ENCODE measurements at places on chromosomes 12 and 14. TPM values are rescaled to one million over a fixed set of nuclear protein-coding genes. Genes with fewer than 3 reads are reported as not detected.
A peak's percentile ranks its signal among the peaks of the same experiment; 100 is the strongest.

- peak overlapping the region; percentile 36 for H3K4me3 ChIP-seq
- no peaks in the 10 kb centered on the region for H3K36me3 ChIP-seq
- H3K4me1 ChIP-seq = peaks cover 19% of the 10 kb centered on the region
These were observed 27.9 kb downstream of the ESR2 start for GRCh38 chr14:64266239-64266638.

DNA sequence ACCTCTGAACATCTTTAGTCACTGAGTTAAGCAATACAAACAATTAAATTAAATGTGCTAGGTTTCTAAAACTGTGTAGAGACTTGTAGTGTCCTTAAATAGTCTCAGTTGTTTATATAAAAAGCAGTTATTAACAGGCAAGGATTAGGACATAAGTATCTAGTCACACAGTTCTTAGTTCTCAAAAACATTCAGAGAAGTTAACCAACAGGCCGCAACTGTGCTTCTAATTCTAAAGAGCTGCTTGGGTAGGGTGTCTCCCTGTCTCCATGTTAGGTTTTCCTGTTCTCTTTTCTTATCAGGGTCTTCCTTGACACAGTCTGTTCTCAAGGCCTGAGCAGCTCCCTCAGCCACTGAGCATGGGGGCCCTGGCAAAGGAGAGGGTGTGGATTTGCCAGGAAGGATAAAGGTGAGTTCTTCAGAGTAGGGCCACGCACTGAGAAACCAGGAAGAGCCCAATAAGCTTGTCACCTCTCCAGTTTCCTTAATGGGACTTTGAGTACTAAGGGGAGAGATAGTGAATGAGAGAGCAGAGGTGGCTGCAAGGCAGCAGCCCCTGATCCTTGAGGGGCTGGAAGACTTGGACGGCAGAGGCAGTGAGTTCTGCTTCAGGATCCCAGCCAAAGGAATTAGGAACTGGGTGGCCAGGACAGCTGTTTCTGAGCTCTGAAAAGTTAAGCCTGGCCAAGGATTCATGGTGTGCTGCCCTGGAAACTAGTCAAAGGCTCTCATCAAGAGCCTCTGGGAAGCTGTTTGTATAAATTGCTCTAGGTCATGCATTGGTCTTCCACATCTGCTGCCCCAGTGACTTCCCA, 177.3 kb downstream of the MYRFL start:
- H3K27me3 ChIP-seq = no peaks in the 10 kb centered on the region
- no peak overlapping the region for H3K4me3 ChIP-seq
- no peak overlapping the region for H3K27ac ChIP-seq

- H3K27ac ChIP-seq = peak overlapping the region; percentile 80
- DNase-seq = no peak
- peaks cover 30% of the 10 kb centered on the region for H3K36me3 ChIP-seq
- H3K4me3 ChIP-seq = peak overlapping the region; percentile 85
- peaks cover 2% of the 10 kb centered on the region for H3K27me3 ChIP-seq
- H3K4me1 ChIP-seq = peaks cover 52% of the 10 kb centered on the region
These were observed 521 bp upstream of the GMFB start for GRCh38 chr14:54489318-54489683.

- no peak overlapping the region for H3K27ac ChIP-seq
- H3K4me1 ChIP-seq = no peaks in the 10 kb centered on the region
- no peak overlapping the region for H3K4me3 ChIP-seq
- H3K36me3 ChIP-seq = no peaks in the 10 kb centered on the region
- H3K27me3 ChIP-seq = no peaks in the 10 kb centered on the region
These were observed 206.3 kb downstream of the ACSS3 start for GRCh38 chr12:81284137-81284536.

DNA sequence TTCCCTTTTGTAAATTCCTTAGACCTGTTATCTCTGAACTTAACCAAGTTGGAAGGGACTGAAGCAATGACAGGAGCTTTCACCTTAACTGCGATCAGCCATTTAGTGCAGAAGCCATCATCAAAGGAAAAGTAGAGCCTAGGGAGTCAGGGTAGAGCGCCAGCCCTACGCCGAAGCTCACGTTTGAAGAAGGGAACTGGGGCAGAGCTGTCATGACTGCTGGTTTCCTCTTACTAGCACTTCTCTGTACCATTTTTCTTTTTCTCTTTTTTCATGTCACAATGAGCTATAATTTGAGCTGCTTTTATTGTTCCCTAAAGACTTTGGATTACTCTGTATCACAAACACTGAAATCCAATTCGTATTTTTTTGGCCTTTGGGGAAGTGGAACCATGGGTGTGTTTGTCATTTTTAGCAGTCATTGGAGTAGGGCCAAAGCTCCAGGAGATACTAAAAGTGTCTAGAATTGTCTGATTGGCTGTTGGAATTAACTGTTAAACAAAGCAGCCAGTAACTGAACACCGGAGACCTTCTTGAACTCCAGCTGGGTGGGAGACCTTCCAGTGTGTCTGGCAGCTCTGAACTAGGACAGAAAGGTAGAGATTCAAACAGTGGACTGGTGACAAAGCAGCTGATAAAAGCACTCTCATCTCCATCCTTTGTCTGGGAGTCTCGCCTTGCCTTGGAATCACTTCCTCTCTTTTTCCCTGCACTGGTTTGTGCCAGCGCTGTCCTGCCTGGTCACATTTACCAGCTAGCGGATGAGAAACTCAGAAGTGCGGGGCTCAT, 9.1 kb downstream of the MTRFR start:
- H3K4me1 ChIP-seq = peaks cover 20% of the 10 kb centered on the region
- H3K4me3 ChIP-seq = no peak overlapping the region
- peaks cover 20% of the 10 kb centered on the region for H3K36me3 ChIP-seq
- H3K27me3 ChIP-seq = peaks cover 1% of the 10 kb centered on the region
- 0 out of 2 replicates have a peak overlapping the region, but pooled peaks have one; percentile 6 for H3K27ac ChIP-seq
- DNase-seq = no peak

- H3K27ac ChIP-seq = no peak overlapping the region
- no peak for DNase-seq
- H3K27me3 ChIP-seq = peaks cover 5% of the 10 kb centered on the region
- H3K4me1 ChIP-seq = no peaks in the 10 kb centered on the region
- H3K4me3 ChIP-seq = no peak overlapping the region
- H3K36me3 ChIP-seq = no peaks in the 10 kb centered on the region
These were observed 88.5 kb downstream of the GXYLT1 start for GRCh38 chr12:42056130-42056529.

DNA sequence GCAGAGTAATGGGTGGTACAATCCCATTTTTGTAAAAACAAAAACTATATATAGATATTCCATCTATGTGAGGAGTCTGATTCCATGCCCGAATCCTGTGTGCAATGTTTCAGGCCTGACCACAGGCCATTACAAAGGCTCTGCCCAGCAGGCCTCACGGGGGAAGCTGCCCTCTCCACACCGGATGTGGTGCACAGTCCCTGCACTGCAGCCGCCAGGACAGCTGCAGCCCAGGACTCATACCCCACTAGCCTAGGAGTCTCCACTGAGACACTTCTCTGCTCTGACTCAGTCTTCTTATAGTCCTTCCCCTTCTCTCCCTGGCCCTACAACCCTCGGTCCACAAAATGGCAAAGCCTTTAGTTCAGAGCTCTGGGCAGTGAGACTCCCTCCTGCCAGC, 190.4 kb downstream of the PPM1H start:
- H3K4me1 ChIP-seq = peaks cover 36% of the 10 kb centered on the region
- H3K27me3 ChIP-seq = no peaks in the 10 kb centered on the region
- H3K4me3 ChIP-seq = peak overlapping the region; percentile 66
- DNase-seq = no peak
- peak overlapping the region; percentile 86 for H3K27ac ChIP-seq
- H3K36me3 ChIP-seq = peaks cover 4% of the 10 kb centered on the region

FGF23 gene
- not detected for total RNA-seq

ARG2 gene
- total RNA-seq = 2.2 TPM

CCDC175 gene
- not detected for total RNA-seq
